ENCODE measurements at places on chromosomes 16 and 17.

- DNase-seq, result no peak
Observed at GRCh38 chr17:10031127-10031526, 126.1 kb upstream of the RCVRN start.

- no peak for DNase-seq
Observed at GRCh38 chr17:16909472-16910246, 62.3 kb downstream of the TNFRSF13B start.

DNA sequence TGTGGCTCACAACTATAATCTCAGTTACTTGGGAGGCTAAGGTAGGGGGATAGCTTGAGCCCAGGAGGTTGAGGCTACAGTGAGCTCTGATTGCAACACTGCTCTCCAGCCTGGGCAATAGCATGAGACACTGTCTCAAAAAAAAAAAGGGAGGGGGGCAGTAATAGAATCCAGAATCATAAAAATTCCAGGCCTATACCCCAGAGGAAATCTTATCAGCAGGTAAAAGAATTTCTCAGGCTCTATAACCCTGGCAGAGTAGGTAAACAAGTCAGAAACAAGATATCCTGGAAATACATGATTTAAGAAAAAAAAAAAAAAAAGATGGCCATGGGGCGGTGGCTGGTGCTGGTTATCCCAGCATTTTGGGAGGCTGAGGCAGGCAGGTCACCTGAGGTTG is 12.9 kb downstream of the SPAG9 start:
- no peak for DNase-seq

DNA sequence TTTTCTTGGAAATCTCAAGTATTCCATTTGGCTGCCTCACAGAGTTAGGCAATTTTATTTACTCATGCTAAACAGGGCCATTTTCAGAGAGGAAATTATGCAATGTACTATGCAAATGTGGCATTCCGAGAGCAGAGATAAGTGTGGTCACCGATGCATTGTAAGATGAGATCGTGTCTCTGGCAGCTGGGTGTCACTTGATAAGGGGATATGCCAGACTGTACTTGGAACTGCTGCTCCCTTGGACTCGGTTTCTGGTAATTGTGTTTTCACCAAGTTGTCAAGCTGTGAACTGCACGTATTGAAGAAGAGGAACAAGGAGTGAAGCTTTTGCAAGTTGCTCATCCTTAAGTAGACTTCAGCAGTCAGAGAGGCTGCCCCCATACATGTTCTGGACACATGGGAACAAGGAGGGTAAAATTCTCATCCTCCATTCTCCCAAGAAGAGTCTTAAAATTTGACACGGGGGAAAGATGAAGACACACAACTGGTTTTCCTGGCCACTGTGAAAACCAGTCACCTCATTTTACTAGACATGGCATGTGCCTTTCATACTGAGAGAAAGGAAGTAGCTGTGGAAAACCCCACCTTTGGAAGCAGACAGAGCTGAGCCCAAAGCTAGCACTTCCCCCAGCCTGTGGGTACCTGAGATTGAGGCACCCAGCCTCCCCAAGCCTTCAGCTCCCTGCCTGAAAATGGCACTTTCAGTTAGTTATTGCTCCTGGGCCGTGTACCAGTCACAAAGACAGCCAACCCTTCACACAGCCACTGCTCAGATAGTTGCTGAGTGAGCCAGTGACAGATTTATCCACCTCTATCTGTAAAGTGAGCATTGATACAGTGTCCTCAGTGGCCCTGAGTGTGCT is 150.7 kb downstream of the SOCS1 start:
- DNase-seq, result peak; percentile 94

GRCh38 chr16:89759746-89760340 is 38.5 kb downstream of the ZNF276 start:
- no peak for DNase-seq

GRCh38 chr17:74404218-74404617 is 27.7 kb upstream of the GPRC5C start:
- no peak for DNase-seq

DNA sequence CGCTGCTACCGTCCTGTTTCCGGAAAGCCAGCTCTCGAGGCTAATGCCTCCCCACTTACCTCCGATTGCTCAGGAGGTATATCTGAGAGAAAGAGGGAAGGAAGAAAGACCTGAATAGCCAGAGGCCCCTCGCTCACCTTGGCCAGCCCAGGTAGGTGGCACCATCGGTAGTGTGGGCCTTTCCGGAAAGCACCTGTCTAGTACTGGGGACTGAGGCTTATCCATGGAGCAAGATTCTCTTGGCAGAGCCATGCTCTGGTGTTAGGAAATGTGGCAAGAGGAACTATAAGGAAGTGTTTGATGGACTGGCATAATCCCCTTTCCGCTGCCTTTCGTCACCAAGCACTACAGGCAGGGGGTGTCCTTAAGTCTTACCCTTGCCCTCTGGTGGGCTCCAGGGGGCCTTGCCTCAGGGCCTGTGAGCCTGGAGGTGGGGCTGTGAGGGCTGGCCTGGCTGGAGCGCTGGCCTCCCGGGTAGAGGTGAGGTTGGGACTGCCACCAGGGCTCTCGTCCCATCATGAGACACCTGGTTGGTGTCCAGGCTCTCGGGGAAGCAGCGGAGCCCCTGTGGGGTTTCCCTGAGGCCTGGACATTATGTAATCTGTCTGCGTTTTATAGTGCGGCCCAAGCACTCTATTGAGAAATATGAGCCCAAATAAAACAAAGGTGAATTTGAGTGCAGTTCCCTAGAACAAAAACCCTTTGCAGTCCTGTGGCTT is 2.9 kb downstream of the CMIP start:
- no peak for DNase-seq

DNA sequence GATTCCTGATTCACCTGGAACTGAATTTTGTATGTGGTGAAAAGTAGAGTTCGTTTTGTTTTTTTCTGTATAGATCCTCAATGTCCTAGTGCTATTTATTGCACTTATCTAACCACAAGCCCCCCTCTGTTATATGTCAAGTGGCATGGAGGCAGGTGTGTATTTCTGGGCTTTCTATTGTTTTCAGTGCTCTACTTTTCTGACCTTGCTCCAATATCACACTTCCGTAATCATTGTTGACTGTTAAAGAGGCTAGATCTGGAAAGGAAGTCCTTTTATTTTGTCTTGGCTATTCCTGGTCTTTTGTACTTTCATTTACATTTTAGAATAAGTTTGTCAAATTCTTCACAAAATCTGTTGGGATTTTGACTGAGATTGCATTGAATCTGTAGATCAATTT is 26.8 kb upstream of the FBXO47 start:
- no peak for DNase-seq

GRCh38 chr17:83178533-83179304 is 99.3 kb downstream of the METRNL start:
- DNase-seq, result no peak

- DNase-seq, result peak; percentile 46
Observed at GRCh38 chr17:39229274-39229913, 3.6 kb upstream of the STAC2 start.

GRCh38 chr17:74981979-74982662 is 5.3 kb upstream of the CDR2L start:
- DNase-seq, result no peak

- DNase-seq, result peak; percentile 89
Observed at GRCh38 chr17:28335959-28336871, 654 bp downstream of the TNFAIP1 start.

DNA sequence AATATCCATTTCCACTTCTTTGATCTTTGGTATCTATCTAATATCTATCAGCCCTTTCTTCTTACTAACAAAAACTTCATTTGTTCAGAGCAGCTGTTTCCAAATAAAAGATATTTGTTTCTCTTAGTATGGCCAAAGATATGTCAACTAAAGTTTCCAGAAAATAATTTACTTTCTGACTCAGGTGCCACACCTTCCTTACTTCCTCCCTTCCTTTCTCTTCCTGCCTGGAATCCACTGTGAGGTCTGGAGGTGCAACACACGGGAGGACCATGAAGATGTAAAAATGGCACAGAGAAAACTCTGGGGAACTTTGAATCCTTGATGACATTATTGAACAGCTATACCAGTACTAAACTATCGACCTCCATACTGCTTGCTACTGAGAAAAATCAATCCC is 14.0 kb downstream of the MED13 start:
- no peak for DNase-seq

GRCh38 chr17:40900809-40901356 is 15.8 kb upstream of the KRT20 start:
- DNase-seq, result no peak

DNA sequence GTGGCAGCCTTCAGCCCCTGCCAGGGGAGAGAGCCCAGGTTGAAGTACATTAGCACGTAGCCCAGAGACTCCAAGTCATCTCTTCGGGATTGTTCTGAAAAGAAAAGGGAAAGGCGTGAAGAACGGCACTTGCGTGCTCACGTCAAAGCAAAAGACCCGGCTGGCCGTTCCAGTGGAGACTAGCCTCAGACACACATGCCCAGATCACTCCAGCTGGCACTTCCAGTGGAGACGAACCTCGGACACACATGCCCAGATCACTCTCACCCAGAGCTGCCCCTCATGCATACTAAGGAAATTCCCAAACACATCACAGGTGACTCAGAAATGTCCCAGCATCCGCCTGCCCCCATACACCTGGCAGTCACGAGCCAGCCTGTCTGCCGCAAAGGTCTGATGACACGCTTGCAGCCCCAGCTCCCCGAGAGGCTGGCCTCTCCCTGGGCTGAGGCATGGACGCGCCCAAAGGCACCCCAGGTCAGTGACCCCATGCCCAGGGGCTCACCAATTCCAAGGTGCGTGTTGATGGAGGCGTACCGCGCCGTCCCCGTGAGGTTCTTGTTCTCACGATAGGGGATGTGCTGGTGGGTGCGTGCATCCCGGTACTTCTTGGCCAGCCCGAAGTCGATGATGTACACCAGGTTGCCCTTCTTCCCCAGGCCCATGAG is 20.9 kb downstream of the CSNK1D start:
- DNase-seq, result no peak

- DNase-seq, result no peak
Observed at GRCh38 chr17:5899496-5900195, 170.5 kb upstream of the WSCD1 start.

DNA sequence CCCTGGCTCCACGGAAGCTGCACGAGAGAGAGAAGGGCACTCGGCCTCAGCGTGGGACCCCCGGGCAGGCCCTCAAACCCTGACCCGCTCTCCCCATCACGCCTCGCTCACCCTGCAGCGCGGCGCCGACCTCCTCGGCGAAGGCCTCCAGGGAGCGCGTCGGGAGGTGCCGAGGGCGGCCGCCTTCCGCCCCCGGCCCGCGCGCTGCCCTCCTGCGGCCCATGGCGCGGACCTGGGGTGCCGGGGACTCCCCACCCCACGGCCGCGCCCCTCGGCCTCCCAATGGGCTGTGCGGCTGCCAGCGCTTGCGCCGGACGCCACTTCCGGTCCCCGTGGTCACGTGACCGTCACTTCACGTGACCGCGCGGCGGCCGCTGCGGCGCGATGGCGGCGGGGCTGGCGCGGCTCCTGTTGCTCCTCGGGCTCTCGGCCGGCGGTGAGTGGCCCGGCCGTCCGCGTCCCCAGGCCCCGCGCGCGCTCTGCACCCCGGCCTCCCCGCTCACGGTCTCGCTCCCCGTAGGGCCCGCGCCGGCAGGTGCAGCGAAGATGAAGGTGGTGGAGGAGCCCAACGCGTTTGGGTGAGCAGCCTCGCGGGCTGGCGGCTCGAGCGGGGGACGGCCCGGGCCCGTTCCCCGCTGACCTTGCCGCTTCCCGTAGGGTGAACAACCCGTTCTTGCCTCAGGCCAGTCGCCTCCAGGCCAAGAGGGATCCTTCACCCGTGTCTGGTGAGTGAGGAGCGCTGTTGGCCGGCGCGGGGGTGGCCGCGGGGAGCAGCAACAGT is at the start of the genes GNPTG and TSR3:
Gene GNPTG (plus strand): TSS at position 350 of the 781 bp plus-strand sequence. CDS start 35 bp downstream, at position 385.
Gene TSR3 (minus strand): TSS at position 297 of the 781 bp plus-strand sequence. CDS start 74 bp downstream, at position 223.
- peak; percentile 81 for DNase-seq

DNA sequence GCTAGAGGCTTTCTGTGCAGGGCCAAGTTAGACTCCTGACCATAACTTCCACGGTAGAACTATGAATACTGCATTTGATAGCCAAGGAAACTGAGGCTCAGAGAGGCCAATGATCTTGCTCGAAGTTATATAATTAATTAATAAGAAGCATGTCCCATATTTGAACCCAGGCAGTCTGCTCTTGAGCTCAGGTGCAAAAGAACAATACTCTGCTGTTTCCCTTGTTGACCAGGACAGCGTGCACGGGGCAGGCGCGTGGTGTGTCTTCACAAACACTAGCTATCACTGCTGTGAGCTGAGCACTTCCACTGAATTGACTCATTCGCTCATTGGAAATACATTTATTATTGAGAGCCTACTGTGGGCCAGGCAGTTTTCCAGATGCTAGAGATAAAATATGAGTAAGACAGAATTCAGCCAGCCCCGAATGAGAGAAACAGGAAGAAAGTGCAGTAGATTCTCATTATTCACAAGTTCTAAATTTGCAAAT is 1.6 kb downstream of the CHD9 start:
- peak; percentile 59 for DNase-seq

GRCh38 chr17:70702683-70703255 is 533.4 kb downstream of the KCNJ2 start:
- no peak for DNase-seq

DNA sequence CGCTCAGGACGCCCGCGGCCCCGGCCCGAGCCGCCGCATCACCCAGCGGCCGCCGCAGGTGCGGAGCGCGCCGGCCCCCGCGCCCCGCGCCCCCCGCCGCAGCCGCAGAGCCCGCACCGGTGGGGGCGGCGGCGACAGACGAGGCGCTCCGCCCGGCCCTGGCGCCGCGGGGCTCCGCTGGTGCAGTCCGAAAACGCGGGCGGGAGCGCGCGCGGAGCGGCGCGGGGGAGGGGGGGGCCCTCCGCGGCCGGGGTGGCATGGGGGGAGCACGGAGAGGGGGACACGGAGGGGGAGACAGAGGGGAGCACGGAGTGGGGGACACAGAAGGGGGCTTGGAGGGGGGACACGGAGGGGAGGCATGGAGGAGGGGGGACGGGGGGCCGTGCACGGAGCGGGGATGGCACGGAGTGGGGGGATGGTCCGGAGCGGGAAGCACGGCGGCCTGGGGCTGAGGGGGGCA is at the start of gene AATK:
Gene AATK (minus strand): TSS at position 189 of the 460 bp plus-strand sequence. CDS start 229 bp downstream, outside the sequence.
- no peak for DNase-seq

GRCh38 chr17:8662973-8663372 is 32.4 kb upstream of the MYH10 start:
- DNase-seq, result no peak

- no peak for DNase-seq
Observed at GRCh38 chr16:85778873-85779272, 20.5 kb downstream of the EMC8 start.

DNA sequence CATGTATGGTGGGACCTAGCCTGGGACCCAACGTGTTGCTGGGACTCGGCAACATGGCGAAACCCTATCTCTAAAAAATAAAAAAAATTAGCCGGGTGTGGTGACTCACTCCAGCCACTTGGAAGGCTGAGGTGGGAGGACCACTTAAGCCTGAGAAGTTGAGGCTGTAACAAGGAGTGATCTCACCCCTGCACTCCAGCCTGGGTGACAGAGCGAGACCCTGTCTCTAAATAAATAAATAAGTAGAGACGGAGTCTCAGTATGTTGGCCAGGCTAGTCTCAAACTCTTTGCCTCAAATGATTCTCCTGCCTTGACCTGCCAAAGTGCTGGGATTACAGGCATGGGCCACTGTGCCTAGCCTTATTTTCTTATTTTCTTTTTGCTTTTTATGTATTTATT is 10.1 kb upstream of the CNP start:
- DNase-seq, result no peak

DNA sequence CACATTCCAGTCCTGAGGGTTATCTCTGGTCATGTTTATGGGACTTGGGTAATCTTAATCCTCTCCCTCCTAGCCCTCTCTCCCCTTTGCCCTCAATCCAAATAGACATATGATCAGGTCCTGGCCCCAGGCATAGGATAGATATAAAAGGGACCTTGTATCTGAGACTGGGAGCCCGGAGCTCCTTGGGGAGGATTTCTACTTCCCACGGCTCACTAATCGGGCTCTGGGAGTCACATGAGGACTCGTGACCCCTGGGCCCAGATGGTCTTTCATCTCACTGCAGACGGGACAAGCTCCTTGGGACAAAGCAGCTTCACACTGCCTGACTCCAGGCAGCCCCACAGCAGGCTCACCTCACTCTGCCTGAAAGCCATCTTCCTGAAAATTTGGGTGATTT is 57.8 kb upstream of the LYRM9 start:
- no peak for DNase-seq
